Stimulated activated naive CD8-positive, alpha-beta T cell treated with anti-CD3 and anti-CD28 coated beads, Interleukin-15, Interleukin-2, amounts not matched to agents 100 U/mL and 50 U/mL, for 24 hours (primary cell): ENCODE measurements at places on chromosomes 3 and 15.

DNA sequence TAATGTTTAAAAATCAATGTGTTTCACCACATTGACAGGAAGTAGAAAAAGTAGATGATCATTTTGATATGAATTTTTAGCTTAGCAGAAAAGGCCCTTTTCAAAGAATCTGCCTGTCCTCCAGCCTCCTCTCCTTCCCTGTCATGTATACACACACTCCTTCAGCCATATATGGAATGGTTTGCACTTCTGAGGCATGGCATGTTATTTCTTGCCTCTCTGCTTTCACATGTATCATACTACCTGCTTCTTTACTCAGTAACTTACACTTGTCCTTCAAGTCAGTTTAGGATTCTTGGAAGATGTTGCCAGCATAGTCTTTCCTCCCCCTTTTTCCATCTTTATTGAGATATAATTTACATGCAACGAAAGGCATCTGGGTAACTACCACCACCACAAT lies 79.0 kb downstream of the REC114 start:
- no peak for DNase-seq

- DNase-seq: no peak
Observed at GRCh38 chr3:43075904-43076661, 29.8 kb downstream of the POMGNT2 start.

DNA sequence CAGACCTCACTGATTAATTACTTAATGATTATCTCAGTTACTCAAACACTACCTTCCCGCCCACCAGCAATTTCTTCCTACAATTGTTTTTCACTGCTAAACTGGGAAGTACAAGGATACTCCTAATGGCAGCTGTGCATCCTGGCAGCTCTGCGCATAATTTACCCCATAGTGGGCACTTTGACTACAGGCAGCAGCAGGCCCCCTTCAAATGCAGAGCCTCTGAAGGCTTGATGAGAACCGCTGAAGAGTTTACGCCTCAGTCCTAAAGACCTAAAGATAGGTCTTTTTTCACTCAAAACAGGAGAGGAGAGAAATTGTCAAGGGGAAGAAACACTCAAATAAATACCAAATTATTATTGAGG lies 10.7 kb downstream of the CCDC32 start:
- no peak for DNase-seq

- DNase-seq: no peak
Observed at GRCh38 chr15:33283576-33283975, 27.2 kb upstream of the RYR3 start.
